ENCODE measurements at places on chromosomes 11 and 22.

DNA sequence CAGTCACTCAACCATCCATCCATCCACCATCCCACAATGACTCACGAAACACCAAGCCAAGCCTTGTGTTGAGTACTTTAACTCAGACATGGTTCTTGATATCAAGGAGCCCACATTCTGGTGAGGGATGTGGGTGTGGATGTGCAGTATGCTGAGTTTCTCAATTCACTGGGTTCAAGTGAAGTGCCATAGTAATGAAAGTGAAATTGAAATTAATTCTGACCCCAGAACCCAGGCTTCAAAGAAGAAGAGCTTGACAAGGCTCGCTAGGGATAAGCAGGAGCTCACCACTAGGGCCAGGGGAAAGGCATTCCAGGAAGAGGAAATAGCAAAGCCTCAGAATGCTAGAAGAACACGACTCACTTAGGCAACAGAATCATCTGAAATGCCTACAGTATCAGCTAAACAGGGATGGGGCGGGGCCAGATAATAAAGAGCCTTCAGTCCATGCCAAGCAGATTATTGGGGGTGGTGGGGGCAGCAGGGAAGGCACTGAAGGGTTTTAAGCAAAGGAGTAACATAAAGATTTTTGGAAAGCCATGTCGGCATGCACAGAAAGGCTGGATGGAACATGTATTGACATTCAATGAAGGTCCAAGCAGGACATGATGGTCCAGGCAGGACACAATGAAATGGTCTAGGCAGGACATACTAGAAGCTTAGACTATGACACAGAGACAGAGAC is 37.2 kb downstream of the RTL6 start:
- DNase-seq, result no peak

DNA sequence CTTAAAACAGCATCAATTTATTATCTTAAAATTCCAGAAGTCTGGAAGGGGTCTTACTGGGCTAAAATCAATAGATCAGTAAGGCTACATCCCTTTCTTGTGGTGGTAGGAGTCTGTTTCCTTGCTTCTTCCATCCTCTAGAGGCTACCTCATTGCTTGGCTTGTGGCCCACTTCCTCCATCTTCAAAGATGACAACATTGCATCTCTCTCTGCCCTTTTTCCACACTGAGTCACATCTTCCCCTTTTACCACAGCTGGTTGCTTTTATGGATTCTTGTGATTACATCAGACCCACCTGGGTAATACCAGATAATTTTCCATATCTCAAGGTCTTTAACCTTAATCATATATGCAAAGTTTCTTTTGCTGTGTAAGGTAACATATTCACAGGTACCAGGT is 60.9 kb downstream of the GRIA4 start:
- no peak for DNase-seq

DNA sequence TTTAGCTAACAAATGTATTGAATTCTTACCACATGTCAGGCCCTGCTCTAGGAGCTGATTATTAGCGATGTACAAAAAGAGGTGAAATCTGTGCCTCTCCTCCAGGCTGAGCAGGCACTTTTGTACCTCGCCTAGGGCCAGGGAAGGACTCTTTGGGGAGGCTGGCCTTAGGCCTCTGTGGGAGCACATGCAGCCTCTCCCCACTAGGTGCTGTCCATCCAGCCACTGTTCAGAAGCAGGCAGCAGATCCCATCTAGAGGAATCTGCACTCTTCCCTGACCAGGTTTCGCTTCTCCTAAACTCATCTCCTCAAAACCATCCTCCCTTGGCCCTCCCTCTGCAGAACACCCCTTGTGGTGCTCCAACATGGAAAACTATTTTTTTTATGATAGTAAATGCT is 51.9 kb upstream of the WT1 start:
- DNase-seq, result no peak

GRCh38 chr11:494761-495536 is 12.1 kb downstream of the RNH1 start:
- DNase-seq, result no peak

DNA sequence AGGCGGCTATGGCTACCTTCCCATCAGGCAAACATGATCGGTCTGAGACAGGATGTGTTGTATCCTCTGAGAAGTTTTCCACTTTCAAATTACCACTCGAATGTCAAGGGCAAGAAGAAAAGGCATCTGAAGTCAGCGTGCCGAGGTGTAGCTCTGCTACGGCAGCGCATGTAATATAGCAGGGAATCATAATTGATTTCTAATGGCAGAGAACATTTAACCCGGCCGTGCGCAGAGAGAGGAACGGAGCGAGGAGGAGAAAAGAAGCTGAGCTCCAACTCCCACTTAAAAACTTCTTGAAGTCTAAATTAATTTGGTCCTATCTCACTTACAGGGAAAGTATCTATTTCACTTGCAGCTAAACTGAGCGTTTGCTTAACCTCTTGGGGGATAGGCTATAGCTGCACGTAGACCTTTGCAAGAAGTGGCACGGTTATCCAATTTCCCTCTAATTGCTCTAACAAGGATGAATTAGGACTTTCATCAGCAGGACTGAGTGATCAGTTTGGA is 137.3 kb upstream of the KIRREL3 start:
- no peak for DNase-seq

DNA sequence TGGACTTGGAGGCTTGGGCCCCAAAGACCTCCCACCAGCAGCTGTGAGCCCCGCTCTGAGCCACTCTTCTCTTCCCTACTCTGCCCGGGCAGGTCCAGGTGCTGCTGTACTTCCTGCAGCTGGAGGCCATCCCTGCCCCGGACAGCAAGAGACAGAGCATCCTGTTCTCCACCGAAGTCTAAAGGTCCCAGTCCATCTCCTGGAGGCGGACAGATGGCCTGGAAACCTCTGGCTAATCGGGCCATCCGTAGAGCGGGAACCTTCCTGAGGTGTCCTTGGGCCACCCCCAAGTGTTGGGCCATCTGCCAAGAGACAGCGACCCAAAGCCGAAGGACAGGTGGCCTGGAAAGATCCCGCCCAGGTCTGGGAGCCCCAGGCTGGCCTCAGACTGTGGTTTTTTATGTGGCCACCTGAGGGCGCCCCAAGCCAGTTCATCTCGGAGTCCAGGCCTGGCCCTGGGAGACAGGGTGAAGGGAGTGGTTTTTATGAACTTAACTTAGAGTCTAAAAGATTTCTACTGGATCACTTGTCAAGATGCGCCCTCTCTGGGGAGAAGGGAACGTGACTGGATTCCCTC is 135.1 kb downstream of the BCR start:
- peak; percentile 7 for DNase-seq

DNA sequence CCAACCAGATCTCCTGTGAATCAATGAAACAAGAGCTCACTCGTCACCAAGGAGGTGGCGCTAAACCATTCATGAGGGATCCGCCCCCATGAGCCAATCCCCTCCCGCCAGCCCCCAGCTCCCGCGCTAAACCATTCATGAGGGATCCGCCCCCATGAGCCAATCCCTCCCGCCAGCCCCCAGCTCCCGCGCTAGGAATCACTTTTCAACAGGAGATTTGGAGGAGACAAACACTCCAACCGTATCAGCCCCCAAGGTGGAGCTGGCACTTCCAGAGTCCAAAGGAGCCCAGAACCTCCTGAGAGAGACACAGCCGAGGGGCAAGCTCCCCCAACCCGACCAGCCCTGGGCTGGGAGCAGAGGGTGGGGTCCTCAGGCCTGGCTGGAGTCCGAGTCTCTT is 40.9 kb upstream of the PRR5 start:
- no peak for DNase-seq

DNA sequence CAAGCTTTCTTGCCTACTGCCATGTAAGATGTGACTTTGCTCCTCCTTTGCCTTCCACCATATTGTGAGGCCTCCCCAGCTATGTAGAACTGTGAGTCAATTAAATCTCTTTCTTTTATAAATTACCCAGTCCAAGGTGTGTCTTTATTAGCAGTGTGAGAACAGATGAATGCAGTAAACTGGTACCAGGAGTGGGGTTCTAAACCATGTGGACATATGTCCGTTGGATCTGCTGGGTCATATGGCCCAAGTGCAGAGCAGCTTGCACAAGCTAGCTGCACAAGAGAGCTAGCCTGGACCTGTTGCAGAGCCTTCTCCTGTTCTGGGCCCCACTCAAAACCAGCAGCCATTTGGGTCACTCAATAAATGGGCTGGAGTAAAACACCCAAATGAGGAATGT is 177.1 kb downstream of the HIPK3 start:
- DNase-seq, result no peak

DNA sequence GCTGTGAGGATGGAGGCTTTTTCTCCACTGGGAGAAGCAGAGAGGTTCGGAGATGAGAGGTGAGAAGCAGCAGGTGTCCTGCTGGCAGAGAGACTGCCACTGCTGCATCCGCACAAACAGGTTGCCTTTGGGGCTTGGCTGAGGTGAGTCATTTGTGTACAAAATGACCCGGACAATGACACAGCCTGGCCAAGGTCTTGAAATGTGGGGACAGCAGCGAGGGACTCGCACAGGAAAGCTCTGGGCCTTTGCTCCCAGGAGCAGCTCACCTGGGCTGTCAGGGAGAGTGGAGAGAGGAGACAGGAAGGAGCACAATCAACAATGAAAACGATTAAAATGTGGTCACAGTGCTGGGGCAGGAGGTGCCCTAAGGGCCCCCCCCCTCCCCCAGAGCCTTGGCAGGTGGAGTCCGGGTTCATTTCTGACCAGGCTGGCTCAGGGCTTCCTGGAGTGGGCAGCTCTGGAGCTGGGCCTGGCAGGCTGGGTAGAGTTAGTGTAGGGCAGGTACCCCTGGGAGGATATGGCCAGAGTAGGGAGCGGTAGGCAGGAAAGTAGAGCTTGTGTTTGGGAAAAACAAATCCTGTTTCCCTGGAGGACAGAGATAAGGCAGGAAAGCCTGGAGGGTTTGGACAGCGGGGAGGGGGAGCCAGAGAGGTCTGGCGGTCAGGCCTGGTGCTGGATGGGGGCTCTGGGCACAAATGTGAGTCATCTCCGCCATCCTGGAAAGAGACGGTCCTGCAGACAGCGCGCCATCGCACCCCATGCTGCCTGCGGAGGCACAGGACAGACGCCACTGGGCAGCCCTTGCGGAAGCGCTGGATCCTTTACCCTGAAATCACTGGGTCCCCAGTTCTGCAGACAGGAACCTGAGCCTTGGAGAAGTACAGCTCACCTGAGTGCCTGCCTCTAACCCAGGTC is 37.8 kb upstream of the CELSR1 start:
- no peak for DNase-seq

DNA sequence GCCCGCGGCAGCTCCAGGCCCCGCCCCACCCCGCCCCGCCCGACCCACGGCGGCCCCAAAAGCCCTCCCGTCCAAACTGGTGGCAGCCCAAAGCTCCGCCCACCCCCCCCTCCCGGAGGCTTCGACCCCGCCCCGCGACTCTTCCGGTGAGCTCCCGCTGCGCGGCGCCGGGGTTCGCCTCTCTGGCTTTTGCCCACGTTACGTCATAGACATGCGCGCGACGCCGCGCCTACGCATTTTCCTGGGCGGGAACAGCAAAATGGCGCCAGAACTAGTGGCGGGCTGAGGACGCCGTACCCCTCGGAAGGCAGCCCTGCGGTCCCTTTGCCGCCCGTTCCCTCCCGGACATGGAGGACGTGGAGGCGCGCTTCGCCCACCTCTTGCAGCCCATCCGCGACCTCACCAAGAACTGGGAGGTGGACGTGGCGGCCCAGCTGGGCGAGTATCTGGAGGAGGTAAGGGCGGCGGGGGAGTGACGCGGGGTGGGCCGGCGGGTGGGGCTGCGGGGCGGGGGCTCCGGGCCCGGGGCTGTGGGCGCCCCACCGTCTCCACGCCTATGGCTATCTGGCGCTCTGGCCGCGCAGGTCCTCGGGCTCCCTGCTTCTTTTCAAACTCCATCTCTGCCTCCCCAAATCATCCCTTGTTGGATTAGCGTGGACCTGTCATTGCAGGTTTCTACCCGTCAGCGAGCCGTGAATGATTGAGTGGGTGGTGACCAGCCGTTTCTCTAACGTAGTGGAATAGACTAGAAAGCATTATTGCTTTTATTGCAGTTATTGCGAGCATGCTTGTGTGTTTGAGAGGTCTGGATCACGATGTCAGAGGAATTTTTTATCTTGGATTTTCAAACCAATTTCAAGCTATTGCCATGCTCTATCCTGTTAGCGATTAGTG is at the start of gene NCAPH2:
Gene NCAPH2 (plus strand): TSS at position 234 of the 894 bp plus-strand sequence. CDS start 114 bp downstream, at position 348.
- peak; percentile 50 for DNase-seq

DNA sequence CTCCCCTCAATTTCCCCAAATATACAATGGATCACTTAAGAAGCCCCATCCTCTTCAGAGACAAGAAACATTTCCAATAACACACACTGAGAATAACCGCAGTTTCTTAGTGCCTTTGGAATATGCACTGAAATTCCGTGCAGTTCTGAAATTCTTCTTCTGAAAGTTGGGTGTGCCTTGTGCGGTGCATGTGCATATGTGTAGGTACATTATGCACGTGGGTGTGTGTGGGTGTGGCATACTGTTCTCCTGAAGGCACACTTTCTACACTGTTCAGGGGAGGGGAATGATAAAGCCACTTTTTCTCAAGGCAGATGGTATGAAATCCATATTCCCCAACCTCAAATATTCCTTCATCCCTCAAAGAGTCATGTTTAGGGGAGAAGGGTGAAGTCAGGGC is 1.7 kb downstream of the EXPH5 start:
- DNase-seq, result no peak

DNA sequence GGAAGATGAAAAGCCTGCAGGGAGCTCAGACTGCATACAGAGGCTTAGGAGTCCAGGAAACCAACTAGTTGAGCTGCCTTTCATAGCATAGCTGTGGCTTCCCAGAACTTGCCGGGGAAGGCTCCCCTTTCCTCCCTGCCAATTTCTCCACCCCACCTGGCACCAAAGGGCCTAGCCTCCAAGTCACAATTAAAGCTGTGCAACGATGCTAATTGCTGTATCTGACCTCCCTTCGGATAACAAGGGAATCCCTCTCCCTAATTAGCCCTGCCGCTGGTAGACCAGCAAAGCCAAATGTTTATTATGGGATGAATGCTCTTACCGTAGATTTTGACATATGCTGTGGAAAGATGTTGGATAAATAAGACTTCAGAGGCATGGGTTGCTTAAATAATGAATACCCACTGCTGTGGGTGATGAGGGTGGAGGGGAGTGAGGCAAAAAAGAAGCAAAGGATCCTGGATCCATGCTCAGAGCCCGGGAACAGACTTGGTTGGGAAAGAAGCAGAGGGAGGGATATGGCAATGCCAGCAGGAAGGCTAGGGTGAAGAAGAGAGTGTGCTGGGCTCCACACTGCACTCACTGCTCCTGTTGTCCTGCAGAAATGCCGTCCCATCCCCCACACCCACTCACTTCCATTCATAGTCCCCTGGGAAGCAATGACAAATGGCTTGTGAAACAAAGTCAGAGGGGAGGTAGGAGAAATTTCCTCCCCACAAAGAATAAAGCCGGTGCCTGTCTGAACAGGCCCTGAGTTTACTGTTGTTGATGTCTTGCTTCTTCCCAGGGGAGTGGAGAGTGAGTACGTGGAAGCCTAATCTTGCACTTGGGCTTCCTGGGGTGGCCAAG is 608.1 kb upstream of the CADM1 start:
- DNase-seq, result no peak

- DNase-seq, result no peak
These were observed 33.7 kb upstream of the PRR5 start for GRCh38 chr22:44668190-44668885.

GRCh38 chr11:66115638-66116301 is 45.7 kb downstream of the PACS1 start:
- DNase-seq, result no peak
